ENCODE measurements at places on chromosomes 2 and 18.

DNA sequence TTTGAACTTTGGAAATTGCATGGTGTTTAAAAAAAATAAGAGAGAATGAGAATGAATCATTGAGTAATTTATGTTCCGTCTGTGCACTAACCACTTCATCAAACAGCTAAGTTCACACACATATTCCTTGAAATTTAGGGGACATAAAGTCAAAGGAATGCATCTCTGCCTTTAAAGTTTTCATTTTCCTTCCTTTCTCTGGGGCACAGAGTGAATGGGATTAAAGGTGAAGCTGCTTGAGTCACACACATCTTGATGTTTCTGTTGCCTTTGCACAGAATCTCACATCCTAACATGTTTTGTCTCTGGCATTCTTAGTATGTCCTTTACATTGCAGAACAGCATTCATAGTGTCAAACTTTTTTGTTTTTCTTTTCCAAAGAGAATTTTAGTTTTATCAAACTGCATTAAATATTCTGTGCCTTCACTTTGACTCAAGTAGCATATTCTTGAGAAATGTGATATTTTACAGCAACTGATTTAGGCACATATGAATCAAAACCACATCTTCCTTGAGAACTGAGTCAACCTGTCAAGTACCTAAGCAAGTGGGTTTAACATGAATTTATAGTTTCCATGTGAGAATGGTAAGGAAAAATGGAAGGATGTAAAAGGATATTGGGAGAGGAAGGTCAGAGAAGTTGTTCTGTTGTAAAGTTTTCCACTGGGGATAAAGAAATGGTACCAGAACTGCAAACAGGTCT lies 169.1 kb upstream of the THUMPD2 start:
- no peak for DNase-seq

- no peak for DNase-seq
Observed at GRCh38 chr2:112542984-112543661, 858 bp downstream of the POLR1B start.

DNA sequence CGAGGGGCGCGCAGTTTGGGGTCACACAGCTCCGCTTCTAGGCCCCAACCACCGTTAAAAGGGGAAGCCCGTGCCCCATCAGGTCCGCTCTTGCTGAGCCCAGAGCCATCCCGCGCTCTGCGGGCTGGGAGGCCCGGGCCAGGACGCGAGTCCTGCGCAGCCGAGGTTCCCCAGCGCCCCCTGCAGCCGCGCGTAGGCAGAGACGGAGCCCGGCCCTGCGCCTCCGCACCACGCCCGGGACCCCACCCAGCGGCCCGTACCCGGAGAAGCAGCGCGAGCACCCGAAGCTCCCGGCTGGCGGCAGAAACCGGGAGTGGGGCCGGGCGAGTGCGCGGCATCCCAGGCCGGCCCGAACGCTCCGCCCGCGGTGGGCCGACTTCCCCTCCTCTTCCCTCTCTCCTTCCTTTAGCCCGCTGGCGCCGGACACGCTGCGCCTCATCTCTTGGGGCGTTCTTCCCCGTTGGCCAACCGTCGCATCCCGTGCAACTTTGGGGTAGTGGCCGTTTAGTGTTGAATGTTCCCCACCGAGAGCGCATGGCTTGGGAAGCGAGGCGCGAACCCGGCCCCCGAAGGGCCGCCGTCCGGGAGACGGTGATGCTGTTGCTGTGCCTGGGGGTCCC lies at the start of gene ITGA4:
Gene ITGA4, plus strand, starts transcription at position 266 of the 620 bp plus-strand sequence. Its CDS starts 269 bp downstream, at position 535.
- peak; percentile 73 for DNase-seq

DNA sequence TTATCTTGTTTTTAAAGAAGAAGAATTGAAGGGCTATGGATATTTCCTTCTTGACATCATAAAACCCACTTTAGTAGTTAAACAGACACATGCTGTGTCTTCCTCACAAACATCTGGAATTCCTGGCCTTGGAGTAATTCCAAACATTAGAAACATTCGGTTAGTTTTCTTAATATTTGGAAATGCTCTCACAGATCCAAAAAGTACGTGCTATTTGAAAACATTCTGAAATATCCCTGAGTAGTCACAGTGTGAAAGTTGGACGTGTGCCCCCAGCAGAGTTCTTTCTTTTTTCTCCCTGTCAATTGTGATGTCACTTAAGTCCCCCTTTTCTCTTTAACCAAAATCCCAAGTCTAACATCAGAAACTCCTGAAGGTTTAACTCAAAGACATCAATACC lies 91.3 kb downstream of the ANTXR1 start:
- no peak for DNase-seq

DNA sequence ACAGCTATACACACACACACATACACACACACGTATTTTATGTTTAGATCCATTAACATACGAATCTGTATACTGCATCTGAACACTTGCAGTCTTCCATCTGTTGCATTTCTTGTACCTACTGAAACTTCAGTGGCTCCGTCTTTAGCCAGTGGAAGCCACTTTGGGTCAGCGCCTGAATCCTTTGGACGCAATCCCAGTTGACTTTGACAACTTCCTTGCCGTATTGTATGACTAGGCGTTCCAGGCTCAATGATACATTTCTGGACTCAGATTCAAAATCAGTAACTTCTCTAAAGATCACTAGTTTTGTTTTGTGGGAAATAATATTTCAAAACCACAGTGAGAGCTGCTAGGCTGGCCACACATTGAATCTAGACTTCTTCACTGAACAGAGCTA lies 101.5 kb upstream of the GPC1 start:
- DNase-seq, result no peak

DNA sequence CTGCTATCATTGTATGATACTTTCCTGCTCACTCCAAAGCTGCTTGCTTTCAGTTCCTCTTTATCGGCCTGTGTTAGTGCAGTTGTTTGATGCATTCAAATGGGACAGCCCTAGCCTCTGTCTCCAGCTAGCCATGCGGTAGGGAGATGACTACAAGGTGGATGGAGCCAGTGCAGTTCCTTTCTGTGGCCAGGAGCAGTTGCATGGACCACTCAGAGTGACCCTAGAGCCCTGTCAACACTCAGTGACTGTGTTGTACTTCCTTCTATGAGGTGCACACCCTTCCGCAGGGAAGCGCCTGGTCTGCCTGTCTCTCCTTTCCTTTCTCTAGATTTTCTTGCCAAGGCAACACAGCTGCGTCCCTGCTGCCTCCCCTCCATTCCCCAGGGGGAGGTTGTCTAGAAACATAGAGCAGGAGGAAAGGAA lies 33.8 kb downstream of the KCNS3 start:
- DNase-seq, result no peak

- no peak for DNase-seq
Observed at GRCh38 chr2:14937336-14937735, 304.8 kb downstream of the LRATD1 start.

DNA sequence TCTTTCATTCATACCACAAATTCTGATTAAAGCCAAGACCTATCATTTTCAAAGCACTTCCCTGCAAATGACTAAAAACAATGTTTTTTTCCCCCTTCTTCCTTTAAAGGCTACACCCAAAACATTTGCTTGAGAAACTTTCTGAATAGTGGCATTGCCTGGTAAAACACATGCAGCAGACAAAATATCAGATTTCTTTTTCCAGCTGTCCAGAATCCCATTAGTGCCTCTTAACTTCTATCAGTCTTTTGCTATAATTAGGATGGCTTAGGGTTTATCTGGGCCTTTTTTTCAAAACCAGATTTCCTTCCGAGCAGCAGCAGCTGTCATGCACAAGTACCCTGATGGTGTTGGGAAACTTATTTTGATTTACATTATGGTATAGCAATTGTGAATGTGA lies 50.6 kb downstream of the ALPK2 start:
- no peak for DNase-seq

- no peak for DNase-seq
Observed at GRCh38 chr2:152565884-152566727, 151.2 kb downstream of the PRPF40A start.
